ENCODE measurements at places on chromosomes 16 and 17.
A peak's percentile ranks its signal among the peaks of the same experiment; 100 is the strongest.

DNA sequence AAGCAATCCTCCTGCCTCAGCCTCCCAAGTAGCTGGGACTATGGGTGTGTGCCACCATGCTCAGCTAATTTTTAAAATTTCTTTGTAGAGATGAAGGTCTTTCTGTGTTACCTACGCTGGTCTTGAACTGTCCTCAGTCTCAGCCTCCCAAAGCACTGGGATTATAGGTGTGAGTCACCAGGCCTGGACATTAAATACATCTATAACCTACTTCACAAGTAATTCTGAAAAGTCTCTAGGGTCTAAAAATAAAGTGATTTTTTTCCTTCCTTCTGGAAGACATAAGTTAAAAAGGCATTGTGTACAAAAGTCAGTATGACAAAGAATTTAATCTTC is 118.3 kb downstream of the PARN start:
- DNase-seq = no peak

GRCh38 chr16:80125677-80126076 is 415.1 kb upstream of the DYNLRB2 start:
- DNase-seq = no peak

DNA sequence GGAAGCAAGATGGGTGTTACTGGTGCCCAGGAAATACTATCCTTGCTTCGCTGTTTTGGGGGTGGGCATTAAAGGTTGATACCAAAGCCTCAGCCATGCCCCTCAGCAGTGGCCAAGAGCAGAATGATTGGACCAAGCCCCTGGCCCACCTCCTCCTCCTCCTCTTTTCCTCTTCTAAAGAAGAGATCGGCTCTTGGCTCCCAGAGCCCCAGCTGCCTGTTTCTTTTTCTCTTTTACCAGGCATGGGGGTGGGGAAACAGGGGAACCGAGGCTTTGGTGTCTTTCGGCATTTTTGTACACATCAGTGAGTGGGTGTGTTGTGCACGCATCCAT is 5.8 kb downstream of the THRA start:
- no peak for DNase-seq

GRCh38 chr17:11387610-11388009 is 146.6 kb downstream of the SHISA6 start:
- DNase-seq = no peak

DNA sequence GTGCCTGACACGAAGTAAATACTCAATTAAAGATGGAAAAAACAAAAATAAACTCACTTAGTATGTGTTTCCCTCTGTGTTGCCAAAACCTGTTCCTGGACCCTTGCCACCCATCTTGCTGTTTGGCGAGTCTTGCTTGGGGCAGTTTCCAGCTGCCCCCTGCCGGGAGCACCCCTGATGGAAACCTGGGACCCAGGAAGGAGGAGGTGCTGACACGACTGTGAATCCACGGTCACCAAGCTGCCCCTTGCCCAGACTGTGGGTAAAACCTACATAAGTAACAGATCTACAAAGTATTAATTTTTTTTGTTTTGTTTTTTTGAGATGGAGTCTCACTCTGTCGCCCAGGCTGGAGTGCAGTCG is 50.1 kb upstream of the SIAH1 start:
- no peak for DNase-seq

- DNase-seq = no peak
Observed at GRCh38 chr17:42835732-42836131, 2.5 kb downstream of the PSME3 start.

DNA sequence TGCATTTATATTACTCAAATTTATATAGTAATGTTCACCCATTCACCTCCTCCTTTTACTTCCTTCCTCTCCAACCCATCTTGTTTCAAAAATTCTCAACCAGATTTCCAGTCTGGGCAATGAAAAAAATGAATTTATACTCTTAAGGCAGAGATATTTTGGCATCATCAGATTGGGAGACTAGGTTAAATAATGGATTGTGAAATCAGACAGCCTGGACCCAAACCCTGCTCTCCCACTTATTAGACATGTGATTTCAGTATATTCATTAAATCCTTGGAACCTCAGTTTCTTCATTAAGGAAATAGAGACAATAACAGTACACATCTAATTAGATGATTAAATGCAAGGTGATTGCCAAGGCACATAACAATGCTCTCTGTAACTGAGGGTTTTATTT is 7.8 kb downstream of the ACSM1 start:
- DNase-seq = no peak

- DNase-seq = no peak
Observed at GRCh38 chr17:81939881-81940385, 2.8 kb upstream of the PYCR1 start.

GRCh38 chr16:28139530-28139929 is 72.2 kb downstream of the XPO6 start:
- DNase-seq = no peak

DNA sequence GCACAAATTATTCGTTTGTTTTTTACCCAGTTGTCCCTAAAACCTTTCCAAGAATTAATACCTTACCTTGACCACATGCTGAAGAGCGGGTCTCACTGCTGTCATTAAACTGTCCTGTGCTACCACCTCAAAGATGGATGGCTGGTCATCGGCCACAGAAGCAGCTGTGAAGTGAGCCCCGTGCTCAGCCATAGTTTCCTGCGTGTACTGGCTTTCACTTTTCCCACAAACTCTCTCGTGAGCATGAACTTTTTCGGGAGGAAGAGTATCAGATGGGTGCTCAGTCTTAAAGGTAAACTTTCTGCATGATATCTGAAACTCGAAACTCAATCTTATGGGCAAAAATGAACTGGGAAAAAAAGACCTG is 558 bp downstream of the PEX12 start:
- DNase-seq = no peak

- no peak for DNase-seq
Observed at GRCh38 chr17:34249478-34249877, 5.6 kb upstream of the CCL2 start.

DNA sequence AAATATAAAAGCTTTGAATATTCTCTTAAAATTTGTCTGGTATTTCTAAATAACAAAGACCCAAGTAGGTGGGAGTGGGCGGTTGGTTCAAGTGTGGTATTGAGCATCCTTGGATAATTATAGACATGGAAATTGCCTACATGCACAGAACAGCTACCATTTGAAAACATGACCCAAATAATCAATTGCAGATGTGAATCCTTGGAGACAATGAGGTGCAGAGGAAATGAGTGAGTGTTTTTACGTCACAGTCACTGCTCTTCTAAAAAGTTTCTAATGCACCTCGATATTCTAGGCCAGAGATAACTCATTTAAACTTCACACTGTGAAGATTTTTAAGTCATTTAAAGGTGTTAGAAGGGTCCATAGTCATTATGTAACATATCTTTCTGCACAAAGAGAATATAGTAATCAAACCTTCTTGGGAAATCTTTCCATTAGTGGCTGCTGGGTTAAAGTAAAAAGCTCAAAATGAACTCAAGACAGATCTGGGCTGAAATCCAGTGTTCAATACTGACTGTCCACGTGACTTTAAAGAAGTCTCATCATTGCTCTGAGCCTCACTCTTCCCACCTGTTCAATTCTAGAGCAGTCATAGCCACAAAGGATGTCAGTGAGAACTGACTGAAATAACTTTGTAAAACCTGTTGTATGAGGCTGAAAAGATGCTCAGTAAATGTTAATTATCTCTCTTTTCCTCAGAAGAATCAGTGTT is 144.5 kb downstream of the CDH11 start:
- DNase-seq = no peak

- no peak for DNase-seq
Observed at GRCh38 chr17:81483862-81484194, 28.8 kb downstream of the ACTG1 start.

DNA sequence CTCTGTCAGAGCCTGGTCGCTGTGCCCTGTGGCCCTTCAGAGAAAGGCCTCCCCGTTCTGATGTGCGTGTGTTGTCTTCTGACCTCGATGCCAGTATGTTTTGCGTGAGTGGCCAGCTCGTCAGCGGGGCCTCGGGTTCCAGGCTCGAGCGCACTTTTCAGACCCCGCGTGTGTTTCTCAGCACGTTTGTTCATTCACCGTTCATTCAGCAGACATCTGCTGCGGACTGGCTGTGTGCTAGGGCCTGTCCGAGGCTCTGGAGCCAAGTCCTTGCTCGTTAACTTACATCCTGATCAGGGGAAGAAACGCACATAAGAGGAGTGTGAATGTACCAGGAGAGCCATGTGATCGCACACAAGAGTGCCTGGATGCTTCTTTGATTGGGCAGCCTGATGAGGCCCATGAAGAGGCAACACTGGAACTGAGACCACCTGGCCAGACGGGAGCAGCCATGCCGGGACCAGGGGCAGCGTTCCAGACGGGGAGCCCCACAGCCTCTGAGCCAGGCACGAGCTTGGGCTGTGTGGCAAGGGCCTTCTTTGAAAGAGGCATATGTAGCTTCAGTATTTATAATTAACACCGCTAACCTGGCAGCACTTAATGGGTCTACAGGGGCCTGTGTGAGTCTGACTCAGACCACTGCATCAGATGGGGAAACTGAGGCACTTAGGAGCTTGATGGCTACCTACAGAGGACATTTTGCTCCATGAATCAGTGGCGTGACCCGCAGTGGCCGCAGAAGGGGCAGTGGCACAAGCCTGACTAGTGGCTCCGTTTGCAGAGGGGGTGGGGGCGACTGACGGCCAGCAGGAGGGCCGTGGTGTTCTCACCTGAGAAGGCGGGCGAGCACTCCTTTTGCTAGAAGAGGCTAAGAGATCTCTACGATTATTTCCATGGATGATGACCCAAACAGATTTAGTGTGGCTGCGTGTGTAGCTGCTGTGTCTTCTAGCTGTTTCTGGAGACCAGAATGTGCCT is 187.9 kb upstream of the CHMP6 start:
- no peak for DNase-seq

DNA sequence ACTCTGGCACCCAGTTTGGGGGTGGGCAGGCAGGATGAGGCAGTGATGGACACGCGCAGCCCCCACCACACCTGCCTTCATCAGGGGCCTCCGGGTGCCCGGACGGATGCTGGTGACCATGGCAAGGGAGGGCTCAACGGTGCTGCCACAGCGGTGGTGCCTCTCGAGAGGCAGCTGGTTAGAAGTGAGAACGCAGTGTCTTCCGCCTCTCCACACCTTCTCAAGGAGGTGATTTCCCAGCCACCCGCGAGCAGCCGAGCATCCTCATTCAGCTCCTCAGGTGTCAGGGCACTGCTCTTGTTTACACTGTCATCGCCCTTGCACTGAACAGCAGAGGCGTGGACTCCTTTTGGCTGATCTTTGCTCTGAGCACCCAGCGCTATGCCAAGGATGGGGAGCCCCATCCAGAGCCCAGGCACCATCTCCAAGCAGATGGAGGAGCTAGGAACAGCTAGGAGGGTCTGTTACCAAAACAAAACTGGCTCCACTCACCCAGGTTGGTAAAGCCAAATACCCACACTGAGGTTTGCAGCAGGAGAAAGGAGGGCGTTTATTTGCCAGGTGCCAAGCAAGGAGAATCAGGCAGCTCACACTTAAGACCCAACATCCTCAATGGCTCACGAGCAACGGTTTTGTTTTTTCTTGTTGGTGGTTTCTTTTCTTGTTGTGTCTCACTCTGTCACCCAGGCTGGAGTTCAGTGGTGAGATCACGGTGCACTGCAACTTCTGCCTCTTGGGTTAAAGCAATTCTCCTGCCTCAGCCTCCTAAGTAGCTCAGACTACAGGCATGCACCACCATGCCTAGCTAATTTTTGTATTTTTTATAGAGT is 174.3 kb upstream of the TNRC6C start:
- DNase-seq = peak; percentile 34

DNA sequence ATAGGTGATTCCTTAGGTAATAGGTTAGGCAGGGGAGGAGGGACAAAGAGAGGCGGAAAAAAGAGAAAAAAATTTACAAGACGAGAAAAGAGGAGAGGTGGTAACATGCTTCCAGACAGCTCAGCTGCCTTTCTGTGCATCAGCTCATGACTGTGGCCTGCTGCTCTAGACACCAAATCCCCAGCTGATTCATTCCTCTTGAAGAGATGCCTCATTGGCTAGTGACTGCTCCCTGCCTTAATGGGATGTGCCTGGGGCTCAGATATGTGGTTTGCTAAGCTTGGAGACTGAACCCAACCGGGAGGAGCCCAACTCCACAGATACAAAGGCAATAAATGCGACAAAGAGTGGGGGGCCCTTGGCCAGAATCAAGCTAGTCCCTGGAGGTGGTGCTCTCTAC is 105.9 kb upstream of the FAM20A start:
- no peak for DNase-seq

DNA sequence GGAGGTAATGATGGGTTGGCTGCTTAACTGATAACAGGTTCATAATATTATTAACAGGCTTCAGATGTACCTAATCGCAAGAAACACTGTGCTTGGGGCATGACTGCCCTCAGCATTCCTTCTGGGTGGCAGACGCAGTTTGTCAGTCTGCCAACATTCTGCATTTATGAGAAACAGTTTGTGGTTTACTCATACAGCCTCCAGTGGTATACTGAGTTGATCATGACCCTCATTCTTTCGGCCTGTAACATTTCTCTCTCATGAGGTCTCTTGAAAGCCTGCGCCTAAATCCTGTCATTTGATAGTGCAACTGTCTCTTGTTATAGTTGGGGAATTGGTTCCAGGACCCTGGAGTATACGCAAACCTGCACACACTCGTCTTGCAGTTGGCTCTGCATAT is 4.9 kb upstream of the RUSF1 start:
- no peak for DNase-seq

DNA sequence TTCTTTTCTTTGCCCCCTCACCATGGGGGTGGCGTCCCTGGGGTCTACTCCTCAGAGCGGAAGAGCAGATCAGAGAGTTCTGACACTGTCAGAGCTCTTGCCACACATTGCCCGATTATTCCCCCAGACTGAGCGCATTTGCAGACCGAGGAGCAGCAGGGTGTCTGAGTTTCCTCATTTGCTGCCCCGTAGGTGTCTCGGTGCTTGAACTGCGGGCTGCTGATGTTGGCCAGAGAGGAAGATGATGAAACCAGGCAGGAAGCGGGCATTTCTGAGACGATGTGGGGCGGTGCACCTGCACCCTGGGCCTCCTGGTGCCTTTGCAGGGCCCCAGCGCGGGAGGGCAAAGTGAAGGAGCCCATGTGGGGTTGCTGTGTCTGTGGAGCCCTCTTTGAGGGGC is 55.2 kb downstream of the ARSG start:
- no peak for DNase-seq

GRCh38 chr17:38912221-38912813 is 13.1 kb upstream of the LASP1NB start:
- no peak for DNase-seq

DNA sequence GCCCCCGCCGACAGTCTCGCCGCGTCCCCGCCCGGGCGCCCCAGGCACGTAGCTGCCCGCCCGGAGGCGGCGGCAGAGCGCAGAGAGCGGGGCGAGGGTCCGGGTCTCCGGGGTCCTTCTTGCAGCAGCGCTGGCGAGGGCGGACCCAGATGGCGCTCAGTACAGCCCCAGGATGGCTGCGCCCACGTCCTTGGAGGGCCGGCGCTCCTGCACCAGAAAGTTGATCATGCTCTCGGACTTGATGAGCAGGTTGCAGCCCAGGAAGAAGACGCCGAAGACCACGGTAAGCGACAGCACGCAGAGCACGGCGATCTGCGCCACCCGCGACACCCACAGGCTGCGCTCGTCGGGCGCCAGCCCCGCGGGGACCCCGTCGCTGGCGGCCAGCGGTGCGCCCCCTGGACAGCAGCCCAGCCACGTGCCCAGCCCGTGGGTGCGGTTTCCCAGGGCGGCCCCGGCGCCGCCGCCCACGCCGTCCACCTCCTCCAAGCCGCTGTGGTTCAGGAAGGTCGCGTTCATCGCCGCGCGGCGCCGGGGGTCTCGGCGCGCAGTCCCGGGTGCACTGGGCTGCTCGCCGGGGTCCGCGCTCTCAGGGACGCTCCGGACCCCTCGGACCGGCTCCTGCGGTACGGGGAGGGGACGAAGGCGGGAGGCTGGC is 435 bp downstream of the RPRML start:
- no peak for DNase-seq

All from stimulated activated CD8-positive, alpha-beta memory T cell treated with anti-CD3 and anti-CD28 coated beads, Interleukin-4, amount 100 ng/mL, for 1 hour (primary cell).